Kidney capillary endothelial cell (primary cell): ENCODE measurements at places on chromosomes 2 and 18.

GRCh38 chr2:77520641-77521547 is 1.3 kb downstream of the LRRTM4 start:
- no peak for DNase-seq

DNA sequence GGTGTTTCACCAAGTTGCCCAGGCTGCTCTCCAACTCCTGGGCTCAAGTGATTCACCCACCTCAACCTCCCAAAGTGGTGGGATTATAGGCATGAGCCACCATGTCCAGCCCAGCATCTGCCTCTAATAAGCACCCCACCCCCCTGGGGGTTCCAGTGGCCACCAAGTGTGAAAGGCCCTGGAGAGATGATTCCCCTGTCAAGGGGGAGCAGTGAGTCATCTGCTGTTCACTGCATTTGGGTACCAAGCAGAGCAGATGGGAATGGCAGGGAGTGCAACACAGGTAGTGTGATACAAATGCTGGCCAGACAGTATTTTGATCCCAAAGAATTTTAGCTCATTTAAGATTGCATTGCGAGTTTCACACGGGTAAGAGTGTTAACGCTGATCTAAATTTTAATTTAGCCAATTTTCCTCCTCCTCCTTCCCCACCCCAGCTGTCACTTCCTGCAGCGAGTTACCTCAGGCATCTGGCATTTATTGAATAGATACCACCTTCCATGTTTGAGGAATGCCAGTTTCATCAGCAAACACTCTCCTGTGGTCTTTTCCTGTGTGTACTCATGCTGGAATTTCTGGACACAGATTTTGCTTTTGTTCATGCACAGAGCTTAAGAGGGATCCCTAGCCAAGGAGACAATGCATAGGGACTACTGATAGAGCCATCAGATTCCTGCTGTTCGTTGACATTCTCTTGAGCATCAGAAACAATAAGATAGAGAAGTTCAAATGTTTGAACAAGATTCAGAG is 32.4 kb upstream of the NCK2 start:
- peak; percentile 19 for DNase-seq

DNA sequence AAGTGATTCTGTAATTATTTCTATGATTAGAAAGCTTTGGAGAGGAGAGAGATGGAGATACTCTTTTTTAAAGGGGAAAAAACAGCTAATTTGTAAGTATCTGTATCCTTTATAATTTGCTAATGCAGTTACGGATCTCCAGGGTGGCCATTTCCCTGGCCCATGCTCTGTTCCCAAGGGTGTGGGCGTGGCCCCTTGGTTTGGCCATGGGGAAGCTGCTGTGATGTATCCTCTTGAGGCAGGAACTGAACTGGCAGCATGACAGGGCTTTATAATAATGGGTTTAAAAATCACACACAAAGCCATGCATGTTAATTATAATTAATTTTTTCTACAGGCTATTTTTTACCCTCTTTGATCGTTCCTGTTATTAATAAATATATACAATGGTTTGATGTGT is 27.0 kb downstream of the TRAPPC12 start:
- DNase-seq, result no peak

GRCh38 chr2:120253021-120253882 is 600 bp downstream of the RALB start:
- DNase-seq, result peak; percentile 66

GRCh38 chr2:227884511-227884947 is 13.1 kb downstream of the DAW1 start:
- peak; percentile 56 for DNase-seq

DNA sequence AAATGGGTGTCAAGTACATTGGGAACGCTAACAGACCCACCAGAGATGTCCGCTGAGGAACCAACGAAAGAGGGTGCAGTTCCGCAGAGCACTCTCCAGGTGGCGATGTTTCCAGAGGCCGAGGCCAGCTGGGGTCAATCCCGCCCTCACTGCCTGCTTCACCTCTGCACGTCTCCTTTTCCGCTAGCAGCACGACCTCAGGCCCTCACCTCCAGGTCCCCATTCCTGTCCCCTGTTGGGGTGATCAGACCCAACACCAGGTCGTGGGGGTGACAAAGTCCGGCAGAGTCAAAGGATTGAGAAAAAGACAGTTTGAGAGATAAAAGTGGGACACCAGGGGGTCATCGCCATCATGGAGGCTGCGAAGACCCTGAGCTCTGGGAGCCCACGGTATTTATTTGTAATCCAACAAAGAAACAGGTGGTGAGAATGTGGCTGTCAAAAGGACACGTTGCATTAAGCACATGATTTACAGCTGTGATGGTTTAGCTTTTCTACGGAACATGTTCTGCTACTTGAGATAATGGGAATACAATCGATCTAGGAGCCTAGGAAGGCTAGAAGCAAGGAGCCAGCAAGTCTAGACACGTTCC is 27.3 kb downstream of the ZAP70 start:
- peak; percentile 36 for DNase-seq

GRCh38 chr2:30583204-30583749 is 136.2 kb downstream of the LCLAT1 start:
- DNase-seq, result no peak

- no peak for DNase-seq
Observed at GRCh38 chr2:133085646-133086045, 415.6 kb upstream of the LYPD1 start.

DNA sequence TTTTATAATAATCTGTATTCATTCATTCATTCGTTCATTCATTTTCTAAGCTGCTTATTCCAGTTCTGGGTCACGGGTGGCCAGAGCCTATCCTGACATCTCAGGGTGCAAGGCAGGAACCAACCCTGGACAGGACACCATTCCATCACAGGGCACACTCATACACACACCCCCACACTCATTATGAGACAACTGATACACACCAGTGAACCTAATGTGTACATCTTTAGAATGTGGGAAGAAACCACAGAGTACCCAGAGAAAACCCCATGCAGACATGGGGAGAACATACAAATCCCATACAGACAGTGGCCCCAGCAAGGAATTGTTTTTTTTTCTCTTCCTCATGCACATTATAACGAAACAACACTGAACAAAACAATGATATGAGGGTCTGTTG is 54.7 kb downstream of the RTN4 start:
- no peak for DNase-seq

DNA sequence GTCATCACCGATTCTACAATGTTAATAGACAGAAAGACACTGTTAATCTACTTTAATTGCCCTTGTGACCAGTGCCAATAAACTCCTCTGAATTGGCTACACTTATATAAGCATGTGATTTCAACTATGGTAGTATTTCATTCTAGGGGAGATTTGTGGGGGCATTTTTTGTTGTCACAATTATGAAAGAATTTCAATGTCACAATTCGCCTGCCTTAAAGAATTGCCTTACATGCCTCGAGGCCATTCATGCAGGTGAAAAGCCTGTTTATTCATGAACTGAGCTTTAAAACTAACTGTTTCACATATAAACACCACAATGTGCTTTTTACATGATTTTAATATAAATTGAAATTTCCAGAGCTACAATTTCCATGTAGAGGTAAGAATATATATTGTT is 162.8 kb downstream of the GCA start:
- no peak for DNase-seq

DNA sequence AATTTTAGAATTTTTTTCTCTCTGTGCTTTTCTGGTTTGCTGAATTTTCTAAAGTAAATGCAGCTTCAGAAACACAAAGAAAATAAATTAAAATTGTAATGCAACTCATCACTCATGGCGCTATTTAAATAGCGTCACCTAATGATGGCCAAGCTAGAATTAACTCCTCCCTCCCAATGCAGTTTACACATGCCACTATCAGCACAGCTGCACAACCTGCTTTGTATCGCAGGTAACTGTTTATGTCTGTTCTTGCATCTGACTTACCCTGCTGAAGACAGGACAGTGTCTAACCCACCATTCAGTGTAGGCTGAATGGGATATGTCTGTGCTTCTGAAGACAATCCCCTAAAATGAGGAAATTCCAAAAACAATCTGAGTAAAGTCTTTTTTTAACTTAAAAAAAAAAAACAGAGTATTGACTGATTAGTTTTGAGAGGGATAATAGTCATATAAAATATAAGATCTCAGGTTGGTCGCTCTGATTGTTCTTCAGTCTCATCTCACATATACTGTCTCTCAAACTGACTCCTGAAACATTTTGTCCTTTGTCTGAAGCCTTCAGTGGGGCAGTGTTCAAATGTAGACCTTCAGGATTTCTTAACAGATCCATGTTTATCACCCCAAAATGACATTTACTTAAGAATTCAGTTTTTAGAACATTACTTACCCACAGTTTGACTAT is 271.4 kb downstream of the ZEB2 start:
- DNase-seq, result no peak

DNA sequence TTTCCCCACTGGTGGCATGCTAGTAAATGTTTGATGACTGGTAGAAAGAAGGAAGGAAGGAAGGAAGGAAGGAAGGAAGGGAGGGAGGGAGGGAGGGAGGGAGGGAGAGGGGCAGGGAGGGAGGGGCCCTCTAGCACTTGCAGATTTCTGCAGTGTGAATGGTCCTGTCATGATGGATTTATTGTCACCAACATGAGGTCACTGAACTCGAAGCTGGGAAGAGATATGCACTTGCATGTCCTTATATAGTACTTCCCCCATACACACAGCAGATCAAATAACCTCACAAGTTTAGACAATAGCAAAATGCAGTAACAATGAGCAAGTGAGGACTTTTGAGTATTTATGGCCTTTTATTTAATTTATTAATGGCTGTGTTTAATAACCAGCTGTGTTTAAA is 44.5 kb upstream of the CXCR4 start:
- no peak for DNase-seq

GRCh38 chr2:66463206-66463755 is 28.4 kb downstream of the MEIS1 start:
- DNase-seq, result no peak

GRCh38 chr2:219537657-219538488 is 5.7 kb downstream of the CHPF start:
- no peak for DNase-seq

GRCh38 chr2:30613001-30613400 is 166.0 kb downstream of the LCLAT1 start:
- DNase-seq, result no peak

DNA sequence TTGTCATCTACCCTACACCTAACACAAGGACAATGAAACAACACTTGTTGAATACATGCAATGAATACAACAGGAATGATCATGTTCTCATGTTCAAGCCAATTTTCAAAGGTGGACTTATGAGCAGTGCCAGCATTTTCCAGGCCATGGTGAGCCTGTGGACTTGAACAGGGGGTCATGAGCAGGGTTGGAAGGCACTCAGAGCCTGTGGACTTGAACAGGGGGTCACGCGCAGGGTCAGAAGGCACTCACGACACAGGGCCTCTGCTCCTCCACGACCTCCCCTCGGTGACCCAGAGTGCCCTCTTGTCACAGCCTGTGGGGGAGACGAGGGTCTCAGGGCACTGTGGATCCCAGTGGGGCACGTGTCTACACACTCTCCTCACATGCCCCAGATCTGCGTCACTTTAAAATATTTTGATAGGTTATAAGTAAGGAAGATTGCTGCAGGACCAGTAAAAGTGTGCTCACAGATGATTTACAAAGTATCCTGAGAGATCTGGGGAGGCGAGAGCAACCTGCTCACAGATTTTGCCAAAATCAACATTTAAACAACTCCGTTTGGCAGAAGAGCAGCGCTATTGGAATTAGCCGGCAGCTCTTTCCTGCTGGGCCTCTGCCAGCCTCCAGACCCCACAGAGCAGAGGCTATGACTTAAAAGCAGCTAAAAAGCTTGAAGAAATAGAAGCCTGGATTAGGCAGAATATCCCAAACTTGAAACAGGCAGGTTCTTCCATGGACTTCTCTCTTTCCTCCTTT is 121.9 kb downstream of the TMEM18 start:
- no peak for DNase-seq

DNA sequence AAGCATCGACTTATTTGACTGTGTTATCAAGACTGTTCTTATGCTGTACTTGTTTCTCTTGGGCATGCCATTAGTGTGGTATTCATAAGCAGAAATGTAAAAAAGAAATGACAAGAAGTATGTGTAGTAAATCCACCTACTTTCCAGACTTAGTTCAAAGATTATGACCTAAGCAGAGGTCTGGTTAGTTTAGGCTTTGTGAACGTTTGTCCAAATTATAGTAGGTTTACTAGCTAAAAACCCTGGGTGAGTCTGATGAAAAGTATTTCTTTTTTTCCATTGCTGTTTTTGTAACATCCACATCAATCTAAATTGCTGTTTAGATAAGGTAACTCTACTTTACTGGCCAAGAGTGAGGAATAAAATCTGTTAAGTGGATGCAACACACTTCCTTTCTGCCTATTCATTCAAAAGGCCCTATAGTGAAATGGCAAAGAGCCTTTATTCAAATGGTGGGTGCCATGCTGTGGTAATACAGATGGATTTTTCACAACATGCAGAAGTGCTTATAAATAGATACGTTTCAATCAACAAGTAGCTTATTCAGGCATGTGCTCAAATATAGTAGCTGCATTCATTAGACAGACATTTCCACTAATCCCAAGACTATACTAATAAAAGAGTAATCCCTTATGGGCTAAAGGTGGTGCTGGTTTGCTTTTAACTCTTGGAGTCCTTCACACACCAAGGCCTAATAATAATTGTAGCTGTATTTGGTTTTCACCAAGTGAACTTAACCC is 122.5 kb upstream of the LTBP1 start:
- DNase-seq, result no peak

DNA sequence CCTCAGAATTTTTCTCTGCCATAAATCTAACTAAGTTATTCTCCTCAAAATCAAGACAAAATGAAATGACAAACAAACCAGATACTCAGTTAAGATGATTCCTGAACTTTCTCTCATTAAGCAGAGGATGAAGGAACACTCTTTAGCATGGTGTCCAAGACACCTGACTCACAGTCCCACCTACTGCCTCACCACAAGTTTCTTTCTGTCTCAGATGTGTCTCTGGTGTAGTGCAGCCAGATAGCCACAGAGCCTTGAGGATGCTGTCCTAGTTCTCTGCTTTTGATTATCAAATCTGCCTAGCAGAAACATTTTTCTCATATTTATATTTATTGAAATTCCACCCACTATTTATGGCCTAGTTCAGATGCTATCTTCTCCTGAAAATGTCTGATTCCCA is 103.6 kb upstream of the TMEM200C start:
- DNase-seq, result no peak

DNA sequence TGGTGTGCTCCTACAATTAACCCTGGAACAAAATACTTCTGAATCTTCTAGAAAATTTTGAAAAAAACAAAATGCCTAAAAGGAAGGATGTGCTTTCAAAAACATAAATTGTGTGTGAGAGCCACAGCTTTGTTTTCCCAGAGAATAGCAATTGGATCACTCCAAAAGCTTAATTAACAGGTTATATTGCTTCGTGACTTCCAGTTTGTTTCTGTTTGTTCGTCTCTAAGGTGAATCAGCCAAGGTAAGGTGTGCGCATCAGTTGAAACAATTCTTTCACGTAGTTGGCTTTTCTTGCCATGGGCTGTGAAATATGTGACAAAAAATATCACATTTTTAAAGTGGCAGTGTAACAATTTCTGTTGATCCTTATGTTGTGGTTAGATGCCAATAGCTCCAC is 90.3 kb upstream of the BARD1 start:
- DNase-seq, result no peak
